ENCODE measurements at places on chromosomes 5 and 9.

DNA sequence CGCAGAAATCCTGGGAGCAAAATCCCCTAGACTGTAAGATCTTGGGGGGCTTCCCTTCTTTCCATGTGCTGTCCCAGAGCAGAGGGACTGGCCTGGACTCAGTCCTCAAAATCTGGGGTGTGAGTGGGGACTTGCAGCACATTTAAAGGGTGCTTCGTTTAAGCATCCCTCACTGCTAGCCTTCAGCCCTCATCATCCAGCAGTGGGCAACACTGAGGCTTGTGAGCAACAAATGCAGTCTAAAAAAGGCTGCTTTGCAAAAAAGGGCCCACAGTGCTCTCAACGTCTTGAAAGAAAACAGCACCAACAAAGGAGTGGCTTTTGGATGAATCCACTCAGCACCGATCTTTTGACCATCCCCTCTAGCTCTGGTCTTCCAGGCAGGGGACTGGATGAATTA, 128.3 kb upstream of the TBC1D2 start:
- DNase-seq: no peak

GRCh38 chr5:36390640-36391039, 88.9 kb upstream of the RANBP3L start:
- DNase-seq: no peak

DNA sequence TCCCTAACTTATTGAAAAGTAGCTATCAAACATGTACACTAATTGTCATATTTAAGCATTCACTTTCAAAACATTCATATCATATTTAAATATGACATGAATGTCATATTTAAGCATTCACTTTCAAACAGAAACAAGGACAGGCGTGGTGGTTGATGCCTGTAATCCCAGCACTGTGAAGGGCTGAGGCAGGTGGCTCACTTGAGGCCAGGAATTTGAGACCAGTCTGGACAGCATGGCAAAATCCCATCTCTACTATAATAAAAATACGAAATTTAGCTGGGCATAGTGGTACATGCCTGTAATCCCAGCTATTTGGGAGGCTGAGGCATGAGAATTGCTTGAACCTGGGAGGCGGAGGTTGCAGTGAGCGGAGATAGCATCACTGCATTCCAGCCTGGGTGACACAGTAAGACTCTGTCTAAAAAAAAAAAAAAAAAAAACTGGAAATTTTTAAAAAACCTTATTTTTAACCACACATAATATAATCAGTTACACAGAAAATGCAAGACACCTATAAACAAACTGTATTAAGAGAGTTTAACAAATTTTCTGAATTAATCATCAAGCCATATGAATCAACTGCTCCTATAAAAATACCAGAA, 88.1 kb downstream of the LPAR1 start:
- DNase-seq: no peak

GRCh38 chr9:79658926-79659325, 87.2 kb downstream of the TLE4 start:
- no peak for DNase-seq

- DNase-seq: no peak
Observed at GRCh38 chr5:104540448-104540847, 977.9 kb upstream of the NUDT12 start.

- DNase-seq: no peak
Observed at GRCh38 chr5:131321066-131321465, 57.2 kb downstream of the CDC42SE2 start.

- no peak for DNase-seq
Observed at GRCh38 chr9:131833906-131834305, 94.0 kb upstream of the RAPGEF1 start.

DNA sequence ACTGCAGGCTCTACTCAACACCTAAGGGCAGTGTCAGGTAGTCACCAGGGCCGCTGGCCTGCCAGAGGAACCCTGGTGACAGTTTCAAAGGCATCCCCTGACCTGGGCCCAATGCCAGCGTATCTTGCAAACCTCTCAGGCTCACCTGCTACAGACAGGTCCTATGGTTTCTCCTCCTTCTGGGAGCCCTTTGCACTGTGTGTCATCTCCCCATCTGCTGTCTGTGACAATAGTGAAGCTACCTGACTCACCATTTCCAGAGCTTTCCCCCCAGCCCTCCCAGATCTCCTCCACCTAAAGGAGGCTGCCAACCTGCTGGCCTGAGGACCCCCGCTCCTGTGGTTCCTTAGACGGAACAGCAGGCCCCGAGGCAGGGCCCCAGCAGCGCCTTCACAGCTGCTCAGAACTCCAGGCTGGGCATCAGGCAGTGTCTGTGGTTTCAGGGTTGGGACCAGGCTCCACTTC, 203.1 kb downstream of the FSTL4 start:
- no peak for DNase-seq

DNA sequence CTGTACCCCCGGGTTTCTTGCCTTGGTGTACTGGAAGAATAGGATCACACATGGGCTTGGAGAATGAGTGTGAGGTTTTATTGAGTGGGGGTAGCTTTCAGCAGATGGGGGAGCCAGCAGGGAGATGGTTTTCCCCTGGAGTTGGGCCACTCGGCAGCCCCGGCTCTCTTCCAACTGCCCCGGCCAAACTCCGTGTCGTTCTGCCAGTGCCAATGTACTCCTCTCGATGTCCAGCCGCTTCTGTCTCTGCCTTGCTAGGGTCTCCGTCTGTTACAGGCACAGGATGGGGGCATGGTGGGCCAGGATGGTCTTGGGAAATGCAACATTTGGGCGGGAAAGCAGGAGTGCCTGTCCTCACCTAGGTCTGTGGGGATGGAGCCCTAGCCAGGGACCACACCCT, 7.6 kb upstream of the PLPP6 start:
- no peak for DNase-seq

DNA sequence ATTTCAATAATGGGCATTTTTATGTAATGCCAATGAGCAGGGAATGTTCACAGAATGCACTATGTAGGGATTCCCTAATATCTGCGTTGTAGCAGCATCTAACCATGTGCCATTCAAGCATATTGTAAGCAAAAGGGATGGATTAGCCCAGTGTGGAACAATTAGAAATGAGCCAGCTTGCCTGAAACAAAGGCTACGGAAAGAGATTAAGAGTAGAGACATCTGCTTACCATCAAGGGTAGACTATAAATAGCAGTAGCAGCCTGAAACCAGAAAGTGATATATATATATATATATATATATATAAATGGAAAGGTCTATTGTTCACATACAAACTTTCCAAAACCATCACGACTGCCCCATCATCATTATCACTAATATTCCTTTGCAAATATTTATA, 31.9 kb upstream of the CEP120 start:
- DNase-seq: no peak

DNA sequence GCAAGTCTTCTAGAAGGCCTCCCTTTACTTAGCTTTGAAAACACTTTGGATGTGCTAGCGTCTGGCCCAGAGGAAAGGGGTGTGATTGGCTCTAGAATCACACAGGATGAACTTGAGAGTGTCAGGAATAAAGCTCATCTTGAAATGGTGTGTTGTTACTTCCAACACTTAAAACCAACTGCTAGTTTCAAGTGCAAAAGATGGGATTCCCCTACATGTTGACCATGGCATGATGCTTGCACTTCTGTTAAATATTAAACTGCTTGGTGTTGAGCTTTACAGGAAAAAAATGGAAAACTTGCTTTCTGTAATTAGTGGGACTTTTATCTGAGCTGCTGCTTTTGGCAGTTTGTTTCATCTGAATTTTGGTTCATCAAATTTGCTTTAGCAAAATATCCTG, 261.1 kb downstream of the MED10 start:
- DNase-seq: no peak

- DNase-seq: no peak
Observed at GRCh38 chr5:3365501-3366215, 230.0 kb upstream of the IRX1 start.

DNA sequence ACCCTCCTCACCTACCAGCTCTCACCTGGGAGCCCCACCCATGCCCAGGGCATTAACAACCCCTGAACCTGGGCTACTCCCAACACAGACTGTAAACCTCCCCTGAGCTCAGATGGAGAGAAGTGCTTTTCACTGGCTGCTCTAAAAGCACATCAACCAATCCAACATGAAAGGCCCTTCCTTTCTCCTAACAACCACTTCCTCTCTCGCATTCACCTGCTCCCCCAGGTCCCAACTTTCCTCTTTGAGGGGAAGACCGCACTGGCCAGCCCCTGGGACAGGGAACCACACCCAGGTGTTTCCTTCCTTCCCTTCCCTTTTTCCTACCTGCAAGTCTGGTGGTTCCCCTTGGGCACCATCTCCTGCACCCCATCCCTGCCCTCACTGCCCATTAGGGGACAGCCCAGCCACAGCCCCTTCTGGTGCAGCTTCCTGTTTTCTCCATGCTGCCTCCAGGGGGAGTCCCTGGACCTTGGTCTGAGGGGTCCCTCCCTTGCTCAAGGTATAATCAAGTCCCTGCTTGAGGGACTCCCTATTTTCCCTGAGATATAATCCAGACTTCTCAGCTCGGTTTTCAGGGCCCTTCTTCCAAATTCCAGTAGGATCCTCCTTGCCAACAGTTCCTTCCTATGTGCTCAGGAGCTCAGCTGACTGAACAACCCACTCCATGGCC, 30.5 kb upstream of the DAB2IP start:
- DNase-seq: peak; percentile 33

DNA sequence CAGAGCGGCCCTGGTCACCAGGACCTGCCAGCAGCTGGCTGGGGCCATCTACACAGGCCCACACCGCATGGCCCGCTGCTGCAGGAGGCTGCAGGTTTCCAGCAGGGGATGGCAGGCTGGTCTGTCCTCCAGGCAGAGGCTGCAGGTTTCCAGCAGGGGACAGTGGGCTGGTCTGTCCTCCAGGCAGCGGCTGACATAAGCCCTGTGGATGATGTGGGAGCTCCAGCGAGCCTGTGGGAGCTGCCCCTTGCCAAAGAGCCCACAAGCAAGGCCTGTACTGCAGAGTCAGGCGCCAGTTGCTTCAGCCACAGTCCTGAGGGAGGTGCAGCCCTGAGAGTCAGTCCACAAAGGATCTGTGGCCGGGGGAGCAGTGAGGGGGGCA, 18.5 kb downstream of the TPPP start:
- peak; percentile 26 for DNase-seq

GRCh38 chr5:177473443-177474001, at the start of gene DBN1:
Gene DBN1 (minus strand): TSS chr5:177473634. CDS start chr5:177473521, 113 bp downstream.
- no peak for DNase-seq

- no peak for DNase-seq
Observed at GRCh38 chr9:23771746-23772384, 54.2 kb downstream of the ELAVL2 start.

GRCh38 chr5:54959673-54960418, 25.5 kb downstream of the ESM1 start:
- DNase-seq: peak; percentile 10

- no peak for DNase-seq
Observed at GRCh38 chr5:56128113-56128512, 105.0 kb downstream of the ANKRD55 start.

GRCh38 chr9:111599092-111599954, at the start of gene PTGR1:
Gene PTGR1 (minus strand): TSS chr9:111599647. CDS start chr9:111597422, 2,225 bp downstream.
- peak; percentile 59 for DNase-seq

DNA sequence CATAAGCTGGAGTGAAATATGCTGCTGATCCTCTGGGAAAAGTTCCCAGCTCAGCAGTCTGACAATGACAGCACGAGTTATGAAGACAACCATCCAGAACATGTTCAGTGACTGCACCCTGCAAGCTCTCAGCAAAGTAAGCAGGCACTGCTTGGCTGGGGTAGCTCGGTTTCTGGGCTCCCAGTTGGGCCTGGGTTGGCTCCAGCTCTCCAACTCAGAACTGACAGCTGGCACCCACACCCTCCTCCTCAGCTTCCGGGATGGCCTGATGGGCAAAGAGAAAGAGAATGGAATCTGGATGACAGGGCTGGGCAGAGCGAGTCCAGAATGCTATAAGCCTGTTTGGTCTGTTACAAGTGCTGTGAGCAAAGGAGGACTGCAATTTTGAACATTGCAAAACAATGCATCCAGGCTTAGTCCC, 185.0 kb downstream of the CSNK1G3 start:
- no peak for DNase-seq

- no peak for DNase-seq
Observed at GRCh38 chr5:144125163-144125726, 45.2 kb downstream of the YIPF5 start.

DNA sequence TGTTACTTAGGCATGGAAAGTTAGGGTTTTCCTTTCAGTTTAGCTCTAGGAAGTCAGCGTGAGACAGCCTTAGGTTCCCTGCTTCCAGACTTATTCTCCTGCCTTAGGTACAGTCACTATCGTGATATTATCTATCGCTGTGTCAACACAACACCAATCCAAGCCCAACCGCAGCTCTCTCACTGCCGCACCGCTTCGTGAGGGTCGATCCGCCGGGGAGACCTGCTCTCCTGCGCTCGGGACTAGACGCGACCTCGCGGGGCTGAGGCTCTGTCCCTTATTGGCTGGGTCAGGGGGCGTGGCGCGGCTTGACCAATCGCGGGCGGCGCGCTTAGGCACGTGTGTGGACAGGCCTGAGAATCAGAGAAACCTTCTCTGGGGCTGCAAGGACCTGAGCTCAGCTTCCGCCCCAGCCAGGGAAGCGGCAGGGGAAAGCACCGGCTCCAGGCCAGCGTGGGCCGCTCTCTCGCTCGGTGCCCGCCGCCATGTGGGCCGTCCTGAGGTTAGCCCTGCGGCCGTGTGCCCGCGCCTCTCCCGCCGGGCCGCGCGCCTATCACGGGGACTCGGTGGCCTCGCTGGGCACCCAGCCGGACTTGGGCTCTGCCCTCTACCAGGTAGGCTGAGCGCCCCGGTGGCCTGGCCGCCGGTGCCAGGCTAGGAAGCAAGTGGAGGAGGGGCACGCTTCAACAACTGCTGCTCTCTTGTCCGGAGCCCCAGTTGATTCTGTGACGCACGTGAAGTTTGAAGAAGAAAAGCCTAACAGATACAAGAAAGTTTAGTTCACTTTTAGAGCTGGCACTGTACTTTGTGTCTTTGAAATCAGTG, at the start of gene MCCC2:
Gene MCCC2 (plus strand): TSS at position 400 of the 825 bp plus-strand sequence. CDS start 86 bp downstream, at position 486.
- peak; percentile 94 for DNase-seq

DNA sequence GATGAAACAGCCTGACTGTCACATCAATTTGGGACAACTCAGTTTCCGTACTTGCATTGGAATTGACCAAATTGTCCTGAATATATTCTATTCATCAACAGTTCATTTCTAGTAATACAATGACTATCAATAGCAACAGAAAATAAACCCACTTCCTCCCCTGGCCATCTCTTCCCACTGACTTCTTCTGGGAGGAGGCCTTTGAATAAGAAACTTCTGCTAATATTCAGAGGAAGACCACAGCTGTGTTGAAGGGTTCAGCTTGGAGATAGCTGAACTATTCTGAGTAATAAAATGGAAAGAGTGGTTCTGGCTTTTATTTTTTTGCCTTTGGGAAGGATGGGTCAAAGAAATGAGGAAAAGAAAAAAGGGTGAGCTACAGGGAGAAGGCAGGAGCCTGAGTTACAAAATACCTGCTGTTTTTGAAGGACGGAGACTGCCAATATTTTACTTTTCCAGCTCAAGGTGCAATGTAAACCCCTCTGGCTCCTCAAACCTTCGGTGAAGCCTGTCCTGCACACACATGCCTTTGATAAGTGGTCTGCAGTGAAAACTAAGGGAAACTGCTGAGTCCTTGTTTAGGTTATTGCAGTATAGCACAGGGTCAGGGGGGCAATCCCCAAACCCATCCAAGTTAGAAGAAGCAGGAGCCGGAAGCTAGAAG, 29.9 kb downstream of the FYB1 start:
- DNase-seq: peak; percentile 69

Data from MV-4-11 (cell line).